Lower leg skin (tissue), 4 donors: ENCODE measurements at places on chromosomes 7 and 10. TPM values are rescaled to one million over a fixed set of nuclear protein-coding genes. Genes with fewer than 3 reads are reported as not detected.

The KLHL7 gene
- total RNA-seq: 36.0 TPM

The HABP2 gene
- total RNA-seq: not detected

DNA sequence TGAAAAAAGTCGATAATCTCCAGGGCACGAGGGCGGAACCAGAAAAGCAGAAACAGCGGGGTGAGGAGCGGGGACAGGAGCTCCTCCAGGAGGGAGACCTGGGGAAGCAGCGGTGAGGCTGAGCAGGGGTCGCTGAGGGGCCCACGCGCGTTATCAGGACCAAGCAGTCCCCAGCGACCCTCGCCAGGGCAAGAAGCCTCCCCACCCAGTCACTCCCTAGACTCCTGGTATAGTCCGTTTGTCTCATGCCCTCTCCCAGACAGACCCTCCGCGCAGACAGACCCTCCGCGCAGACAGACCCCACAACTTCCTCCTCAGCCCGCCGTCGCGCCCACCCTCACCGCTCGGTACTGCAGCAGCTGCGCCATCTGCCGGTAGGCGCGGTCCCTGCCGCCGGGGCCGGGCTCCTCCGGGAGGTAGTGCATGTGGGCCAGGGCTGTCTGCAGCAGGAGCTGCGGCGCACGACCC lies 6.3 kb downstream of the ATG9B start:
- no peak for DNase-seq

The ARHGEF5 gene
- total RNA-seq: 141 TPM

GRCh38 chr10:24891823-24892222 lies 60.6 kb downstream of the PRTFDC1 start:
- no peak for DNase-seq

- DNase-seq: peak; percentile 93
Measured at GRCh38 chr7:75727881-75728593, 10.7 kb downstream of the HIP1 start.

DNA sequence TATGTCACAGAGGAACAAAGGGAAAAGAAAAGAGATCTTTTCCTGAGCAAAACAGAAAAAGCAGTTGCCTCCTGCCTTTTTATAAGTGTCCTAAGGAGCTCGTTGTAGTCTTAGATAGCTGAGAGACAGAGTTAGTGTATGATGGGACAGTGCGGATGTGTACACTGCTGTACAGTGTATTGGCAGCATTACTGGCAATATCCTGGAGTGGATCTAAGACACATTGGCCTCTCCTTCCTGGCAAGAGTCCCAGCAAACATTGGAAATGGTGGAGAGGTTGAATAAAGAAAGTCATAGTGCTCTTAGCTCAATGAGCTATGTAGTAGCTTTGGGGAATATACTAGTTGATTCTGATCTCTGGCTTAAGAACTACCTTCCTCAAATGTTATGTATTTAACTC lies 22.7 kb downstream of the GARS1 start:
- no peak for DNase-seq

DNA sequence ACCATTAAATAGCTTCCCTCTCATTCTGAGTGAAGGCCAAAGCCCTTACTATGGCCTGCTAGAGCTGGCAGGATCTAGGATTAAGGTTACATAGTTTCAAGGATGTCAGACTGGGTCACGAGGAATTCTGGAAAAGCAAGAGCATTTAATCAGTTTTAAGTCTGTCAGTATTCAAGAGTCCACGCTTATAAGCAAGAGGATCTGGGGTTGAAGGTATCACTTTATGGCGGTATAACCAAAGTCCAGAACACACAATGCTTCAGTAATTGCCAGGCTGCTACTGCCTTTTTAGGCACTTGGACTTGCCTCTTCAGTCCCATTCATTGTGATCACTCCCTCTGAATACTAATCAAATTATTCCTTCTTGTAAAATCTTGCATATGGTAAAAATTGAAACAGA lies 101.0 kb downstream of the HBP1 start:
- DNase-seq: no peak

DNA sequence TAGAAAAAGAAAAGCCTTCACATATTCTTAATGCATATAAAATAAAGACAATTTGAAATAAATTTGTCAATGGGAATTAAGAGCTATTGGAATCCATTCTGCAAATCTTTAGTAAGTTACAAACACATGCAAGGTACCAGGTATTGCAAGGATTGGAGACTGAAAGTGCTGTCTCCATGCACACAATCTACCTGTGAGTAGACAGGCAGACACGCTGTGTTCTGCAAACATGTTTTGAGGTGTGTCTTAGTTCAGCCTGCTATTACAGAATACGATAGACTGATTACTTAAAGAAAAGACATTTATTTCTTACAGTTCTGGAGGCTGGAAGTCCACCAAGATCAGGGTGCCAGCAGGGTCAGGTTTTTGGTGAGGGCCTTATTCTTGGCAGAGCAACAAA lies 10.0 kb downstream of the NMT2 start:
- no peak for DNase-seq

GRCh38 chr7:50645186-50645585 lies 80.0 kb upstream of the DDC start:
- DNase-seq: no peak

DNA sequence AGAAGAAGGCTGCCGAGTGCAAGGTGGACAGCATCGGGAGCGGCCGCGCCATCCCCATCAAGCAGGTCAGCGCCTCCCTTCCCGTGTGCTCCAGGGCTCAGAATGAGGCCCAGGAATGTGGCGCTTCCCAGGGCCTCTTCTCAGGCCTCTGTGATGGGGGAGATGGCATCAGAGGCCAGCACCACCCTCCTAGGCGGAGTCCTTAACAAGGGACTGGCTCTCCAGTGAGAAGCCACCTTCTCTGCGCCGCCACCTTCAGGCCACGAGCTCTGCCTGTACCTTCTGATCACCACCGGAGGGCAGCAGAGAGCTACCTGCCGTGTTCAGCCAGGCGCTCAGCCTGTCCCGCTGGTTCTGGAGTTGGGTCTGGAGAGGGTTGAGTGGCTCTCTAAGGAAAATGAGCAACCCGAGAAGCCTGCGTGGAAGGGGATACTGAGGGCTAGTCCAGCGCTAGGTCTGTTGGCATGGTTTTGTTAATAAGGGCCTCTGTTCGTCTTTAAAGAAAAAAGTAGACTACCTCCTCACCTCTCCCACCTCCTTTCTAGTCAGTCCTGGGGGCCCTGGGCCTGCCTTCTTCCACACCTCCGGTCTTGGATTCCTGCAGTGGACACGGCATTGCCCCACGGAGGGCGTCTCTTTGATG lies 37.7 kb downstream of the AGAP3 start:
- DNase-seq: peak; percentile 79

- no peak for DNase-seq
Measured at GRCh38 chr7:47087866-47088265, 494.0 kb downstream of the TNS3 start.

DNA sequence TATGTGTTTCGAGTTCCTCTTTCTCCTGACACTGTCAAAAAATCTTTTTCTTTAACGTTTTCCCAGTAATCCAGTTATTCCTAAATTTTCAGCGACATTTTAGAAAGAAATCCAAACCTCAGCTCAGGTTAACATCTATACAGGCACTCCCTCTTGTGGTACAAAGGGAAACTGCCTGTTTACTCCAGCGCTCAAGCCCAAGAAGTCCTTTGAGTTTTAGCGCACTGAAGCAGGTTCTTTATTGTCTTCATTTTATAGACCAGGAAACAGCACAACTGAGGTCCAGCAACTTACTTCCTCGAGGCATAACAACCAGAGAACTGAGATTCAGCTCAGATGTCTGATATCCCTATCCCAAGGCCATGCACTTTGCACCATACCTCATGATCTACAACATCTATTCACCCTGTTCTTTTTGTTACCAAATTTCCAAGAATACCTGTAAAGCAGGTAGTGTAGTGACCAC lies 287.2 kb upstream of the MKLN1 start:
- DNase-seq: peak; percentile 72
